ENCODE measurements at places on chromosomes 5 and 9.
A peak's percentile ranks its signal among the peaks of the same experiment; 100 is the strongest.

DNA sequence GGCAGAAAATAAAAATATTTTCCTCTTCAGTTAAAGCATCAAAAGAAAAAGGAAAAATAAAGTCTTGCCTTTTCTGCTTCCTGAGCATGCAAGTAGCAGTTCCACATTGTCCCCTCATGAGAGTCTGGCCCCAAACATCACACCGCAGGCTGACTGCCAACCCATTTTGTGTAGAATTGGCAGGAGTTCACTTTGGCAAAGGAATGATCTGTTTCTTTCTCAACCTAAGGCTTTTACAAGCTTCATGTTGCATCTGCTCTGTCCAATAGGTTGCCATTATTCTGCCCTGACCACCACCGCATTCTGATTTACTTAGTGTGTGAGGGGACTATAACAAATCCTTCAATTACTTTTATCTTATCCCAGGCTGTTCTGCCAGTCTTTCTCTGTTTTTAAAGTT is 249.5 kb downstream of the ISL1 start:
- DNase-seq, result peak; percentile 62

GRCh38 chr5:4855880-4856279 is 284.2 kb upstream of the ADAMTS16 start:
- DNase-seq, result no peak

DNA sequence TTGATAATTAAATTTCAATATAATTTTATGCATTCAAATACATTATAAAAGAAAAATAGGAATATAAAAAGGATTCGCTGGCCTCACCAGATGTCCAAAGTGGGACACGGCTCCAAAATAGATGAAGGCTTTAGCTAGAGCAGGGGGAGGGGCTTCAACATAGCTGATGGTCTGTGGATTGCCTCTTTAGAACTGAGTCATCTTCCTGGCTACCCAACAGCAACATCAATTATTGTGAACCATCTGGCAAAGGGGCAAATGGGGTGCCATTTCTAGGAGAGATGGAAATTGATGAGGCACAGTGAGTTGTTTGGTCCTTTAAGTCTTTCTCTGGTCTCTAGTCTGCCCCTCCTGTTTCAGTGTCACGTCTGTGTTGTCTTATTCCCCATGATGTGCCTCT is 44.2 kb upstream of the CD180 start:
- DNase-seq, result no peak

DNA sequence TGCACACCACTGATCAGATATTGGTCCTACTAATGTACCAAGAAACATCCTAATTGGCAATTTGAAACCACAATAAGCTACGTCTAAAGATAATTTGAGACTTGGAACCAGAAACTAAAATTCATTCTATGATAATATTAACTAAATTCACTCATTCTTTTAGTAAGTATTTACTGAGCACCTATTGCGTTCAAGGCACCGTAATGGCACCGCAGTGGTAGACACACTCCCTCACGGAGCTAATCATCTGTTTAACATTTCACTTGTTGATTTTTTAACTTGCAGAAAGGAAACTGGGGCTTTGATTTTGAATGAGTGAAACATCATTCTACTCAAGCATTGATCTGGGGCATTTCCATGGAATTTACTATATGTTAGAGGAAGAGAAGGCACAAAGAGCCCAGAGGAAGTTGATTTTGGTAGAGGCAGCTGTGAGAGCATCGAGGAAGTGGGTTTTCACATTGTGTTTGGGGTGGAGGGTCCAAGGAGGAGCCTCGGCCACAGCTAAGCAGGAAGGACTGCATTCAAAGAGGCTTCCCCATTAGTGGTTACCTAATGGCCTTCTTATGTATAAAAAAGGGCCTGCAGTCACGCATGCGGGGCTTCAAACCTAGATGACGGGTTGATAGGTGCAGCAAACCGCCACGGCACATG is 7.1 kb downstream of the RAPGEF1 start:
- no peak for DNase-seq

- DNase-seq, result no peak
These were observed 298.9 kb downstream of the CSNK1G3 start for GRCh38 chr5:123810746-123811340.

GRCh38 chr9:99162759-99163364 is 57.9 kb downstream of the TGFBR1 start:
- DNase-seq, result no peak

DNA sequence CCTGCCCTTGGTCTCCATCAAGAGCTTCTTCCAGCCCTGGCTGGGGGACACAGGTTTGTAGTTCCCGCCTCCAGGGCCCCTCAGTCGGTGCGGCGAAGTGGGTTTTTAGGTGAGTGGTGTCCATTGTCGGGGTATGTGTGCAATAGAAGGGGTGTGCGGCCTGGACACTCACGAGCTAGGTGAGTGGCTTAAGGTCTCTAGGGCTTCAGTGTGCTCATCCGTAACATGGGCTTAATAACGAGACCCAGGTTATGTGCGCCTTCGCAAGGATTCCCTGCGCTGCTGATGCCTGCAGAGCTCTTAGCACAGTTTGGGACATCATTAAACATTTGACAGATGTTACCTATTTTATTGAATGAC is 656 bp downstream of the CEP78 start:
- DNase-seq, result no peak

Data from right lung (tissue), 10 donors.